ENCODE measurements at places on chromosomes 2 and 18.

DNA sequence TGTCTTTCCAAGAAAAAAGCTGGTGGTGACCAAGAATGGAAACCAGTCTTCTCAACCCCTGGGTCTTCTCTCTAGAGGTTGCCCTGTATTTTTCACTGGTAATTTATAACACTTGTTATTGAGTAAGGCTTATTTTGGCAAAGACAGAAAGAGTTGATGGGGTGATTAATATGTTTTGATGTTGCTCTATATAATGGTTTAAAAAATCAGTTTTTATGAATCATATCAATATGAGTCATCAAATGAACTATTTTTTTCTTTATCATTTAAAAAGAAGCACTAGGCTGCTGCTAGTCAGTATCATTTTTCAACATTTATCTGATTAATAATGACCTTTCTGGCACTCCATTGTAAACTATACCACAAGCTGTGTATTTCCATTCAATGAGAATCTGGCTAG, 1142.2 kb downstream of the LRP1B start:
- no peak for DNase-seq

DNA sequence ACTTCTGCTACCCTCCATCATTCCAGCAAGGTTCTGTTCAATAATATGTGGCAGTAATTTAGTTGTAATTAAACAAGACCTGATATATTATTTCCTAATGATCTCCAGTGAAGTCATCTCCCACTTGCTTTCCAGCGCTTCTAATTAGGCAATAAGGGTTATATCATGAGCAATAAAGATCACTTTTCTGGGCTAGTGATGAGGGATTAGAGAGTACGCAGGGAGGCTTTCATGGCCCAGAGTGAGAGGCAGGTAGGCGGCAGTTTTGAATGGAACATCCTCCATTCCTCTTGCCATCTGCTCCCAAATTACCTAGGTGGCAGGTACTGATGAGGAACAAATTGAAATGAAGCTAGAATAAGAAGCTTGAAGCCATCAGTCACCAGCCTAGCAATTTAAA, 358.1 kb upstream of the SYT4 start:
- DNase-seq: no peak

DNA sequence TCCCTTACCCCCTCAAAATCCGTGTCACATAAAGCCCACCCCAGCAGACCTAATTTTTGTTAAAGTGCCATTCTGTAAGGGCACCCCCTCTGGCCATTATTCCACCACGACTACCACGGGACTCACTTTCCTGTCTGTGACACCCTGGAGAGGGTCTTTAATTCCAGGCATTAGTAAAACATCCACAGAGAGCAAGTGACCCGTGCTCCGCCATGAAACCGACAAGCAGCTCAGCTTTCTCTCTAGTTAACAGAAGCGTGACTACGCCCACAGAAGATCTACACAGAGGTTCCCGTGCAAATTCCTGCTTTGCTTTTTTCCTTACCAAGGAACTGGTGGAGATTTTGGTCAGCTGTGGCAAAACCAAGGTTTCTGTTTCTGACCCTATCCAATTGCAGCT, 4.4 kb downstream of the SIGLEC15 start:
- no peak for DNase-seq

DNA sequence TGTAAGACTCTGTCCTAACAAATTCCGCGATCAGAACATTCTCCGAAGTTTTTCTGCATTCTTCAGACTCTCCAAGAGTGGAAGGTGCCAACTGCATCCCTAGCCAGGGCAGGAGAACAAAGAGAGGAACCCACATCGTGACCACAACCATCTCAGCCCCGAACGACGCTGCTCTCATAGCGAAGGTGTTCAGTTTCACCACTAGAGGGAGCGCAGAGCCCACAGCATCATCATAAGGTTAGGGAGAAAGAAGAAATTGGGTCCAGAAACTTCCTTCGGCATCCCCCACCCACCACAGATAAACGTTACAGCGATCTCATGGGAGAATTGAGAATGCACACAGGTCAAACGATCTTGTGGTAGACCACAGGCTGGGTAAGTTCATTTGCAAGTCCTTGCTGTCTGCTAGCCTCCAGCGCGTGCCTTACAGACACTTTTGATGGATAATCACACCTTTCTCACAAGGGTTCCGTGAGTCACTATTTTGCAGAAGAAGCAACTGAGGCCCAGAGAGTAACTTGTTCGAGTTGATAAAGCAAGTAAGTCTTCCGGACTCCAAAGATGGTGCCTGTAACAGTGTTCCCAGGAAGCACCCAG, 53.7 kb upstream of the ARL4C start:
- DNase-seq: peak; percentile 40

DNA sequence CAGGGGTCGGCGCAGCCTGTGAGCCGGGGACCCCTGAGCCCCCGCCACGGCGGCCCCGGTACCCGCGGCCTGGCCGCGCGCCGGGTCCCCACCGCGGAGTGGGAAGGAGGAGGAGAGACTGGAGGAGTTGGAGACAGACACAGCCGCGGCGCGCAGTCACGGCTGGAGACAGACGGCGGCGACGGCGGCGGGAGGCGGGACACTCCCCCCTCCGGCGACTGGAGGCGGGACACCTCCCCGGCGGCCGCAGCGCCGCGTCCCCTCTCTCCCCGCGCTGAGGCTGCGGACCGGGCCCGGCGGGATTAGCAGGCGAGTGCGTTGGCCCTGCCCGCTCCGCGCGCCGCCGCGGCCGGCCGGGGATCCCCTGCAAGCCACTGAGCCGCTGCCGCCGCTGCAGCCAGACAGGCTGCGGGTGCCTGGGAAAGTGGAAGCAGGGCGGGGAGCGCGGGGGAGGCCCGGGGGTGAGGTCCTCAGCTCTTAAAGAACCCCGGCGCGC, 1.0 kb upstream of the LDLRAD4 start:
- no peak for DNase-seq

DNA sequence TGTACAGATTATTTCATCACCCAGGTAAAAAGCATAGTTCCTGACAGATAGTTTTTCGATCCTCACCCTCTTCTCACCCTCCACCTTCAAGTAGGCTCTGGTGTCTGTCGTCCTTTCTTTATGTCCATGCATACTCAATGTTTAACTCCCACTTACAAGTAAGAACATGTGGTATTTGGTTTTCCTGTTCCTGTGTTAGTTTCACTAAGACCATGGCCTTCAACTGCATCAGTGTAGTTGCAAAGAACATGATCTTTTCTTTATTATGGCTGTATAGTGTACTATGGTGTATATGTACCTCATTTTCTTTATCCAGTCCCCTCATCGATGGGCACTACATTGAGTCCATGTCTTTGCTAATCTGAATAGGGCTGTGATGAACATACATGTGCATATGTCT, 184.2 kb downstream of the KCNJ3 start:
- DNase-seq: no peak

DNA sequence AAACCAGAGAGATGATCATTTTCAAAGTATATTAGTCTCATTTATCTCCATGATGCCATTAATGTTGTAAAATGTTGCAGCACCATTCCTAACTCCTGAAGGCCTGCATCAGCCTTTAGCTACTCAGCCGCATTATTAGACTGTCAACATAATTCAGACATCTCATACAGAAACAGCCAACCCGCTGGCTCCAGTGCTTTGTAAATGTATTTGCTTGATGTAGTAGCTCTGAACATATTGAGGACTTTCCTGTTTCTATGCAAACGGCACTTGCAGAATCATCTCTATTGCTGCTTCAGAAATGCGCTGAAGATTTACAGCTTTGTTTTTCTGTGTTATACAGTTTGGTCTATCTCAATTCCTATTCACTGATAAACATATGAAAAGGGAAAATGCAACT, 372.2 kb downstream of the DSEL start:
- DNase-seq: no peak

GRCh38 chr2:171410101-171410500, 23.7 kb downstream of the METTL8 start:
- no peak for DNase-seq

DNA sequence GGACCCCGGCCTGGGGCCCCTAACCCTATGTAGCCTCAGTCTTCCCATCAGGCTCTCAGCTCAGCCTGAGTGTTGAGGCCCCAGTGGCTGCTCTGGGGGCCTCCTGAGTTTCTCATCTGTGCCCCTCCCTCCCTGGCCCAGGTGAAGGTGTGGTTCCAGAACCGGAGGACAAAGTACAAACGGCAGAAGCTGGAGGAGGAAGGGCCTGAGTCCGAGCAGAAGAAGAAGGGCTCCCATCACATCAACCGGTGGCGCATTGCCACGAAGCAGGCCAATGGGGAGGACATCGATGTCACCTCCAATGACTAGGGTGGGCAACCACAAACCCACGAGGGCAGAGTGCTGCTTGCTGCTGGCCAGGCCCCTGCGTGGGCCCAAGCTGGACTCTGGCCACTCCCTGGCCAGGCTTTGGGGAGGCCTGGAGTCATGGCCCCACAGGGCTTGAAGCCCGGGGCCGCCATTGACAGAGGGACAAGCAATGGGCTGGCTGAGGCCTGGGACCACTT, 16.4 kb downstream of the EMX1 start:
- DNase-seq: no peak

- DNase-seq: no peak
These were observed 51.5 kb downstream of the USP37 start for GRCh38 chr2:218516614-218517013.

DNA sequence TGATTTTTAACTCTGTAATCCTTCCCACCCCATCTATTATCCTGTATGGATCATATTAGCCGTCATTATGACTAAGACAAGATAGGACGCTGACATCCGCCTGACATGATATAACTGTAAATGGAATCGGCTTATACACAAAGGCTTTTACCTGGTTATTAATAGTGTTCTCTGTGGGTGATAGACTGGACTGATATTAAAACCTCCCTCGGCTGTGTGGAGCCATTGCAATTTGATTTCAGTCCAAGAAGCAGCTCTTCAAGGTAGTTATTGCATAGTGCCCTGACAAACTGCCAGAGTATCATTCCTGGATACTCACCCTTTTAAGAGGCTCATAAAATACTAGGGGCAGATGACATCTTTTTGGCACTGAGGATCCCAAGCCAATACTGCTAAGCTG, 226.1 kb upstream of the HNRNPA3 start:
- DNase-seq: no peak

GRCh38 chr2:75361486-75361885, 162.2 kb upstream of the TACR1 start:
- DNase-seq: no peak

DNA sequence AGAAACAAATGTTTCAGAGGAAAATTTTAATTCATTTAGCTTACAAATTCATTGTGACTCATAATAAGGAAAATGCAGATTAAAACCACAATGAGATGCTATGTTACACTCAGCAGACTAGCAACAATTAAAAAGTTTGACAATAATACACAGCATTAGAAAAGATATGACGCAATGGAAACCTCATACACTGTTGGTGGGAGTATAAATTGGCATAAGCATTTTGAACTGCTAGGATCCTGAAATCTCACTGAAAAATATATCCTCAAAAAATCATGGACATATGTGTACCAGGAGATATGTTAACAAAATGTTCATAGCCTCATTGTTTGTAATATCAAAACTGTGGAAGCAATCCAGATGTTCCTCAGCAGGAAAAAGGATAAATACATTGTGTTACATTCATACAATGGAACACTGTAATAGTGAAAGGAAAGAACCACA, 13.7 kb downstream of the CALCRL start:
- no peak for DNase-seq

DNA sequence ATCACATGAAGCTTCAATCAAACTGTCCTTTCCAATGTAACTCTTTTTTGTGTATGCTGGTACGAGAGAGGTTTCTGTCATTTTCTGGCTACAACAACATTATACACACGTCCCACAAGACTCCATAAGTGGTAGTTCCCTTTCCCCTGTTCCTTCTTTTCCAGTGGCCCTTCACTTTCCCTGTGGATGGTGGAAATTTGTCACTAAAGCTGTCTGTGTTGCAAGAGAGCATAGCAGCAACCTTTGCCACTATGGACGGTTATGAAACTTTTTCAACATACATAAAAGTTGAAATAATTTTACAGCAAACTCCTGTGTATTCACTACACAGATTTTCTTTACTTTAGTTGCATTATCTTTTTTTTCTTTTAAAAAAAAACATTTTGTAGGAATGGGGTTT, 18.7 kb downstream of the DBI start:
- no peak for DNase-seq

DNA sequence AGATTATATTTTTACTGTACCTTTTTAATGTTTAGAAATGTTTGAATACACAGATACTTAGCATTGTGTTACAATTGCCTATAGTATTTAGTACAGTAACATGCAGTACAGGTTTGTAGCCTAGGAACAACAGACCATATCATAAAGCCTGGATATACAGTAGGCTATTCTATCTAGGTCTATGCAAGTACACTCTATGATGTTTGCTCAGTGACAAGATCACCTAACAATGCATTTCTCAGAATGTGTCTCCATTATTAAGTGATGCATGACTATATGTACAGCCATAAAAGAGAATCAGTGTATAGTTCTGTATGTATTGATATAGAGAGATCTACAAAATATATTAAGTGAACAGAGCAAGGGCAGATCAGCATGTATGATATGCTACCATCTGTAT, 616.4 kb downstream of the XIRP2 start:
- DNase-seq: no peak

GRCh38 chr2:130814931-130815680, 21.6 kb upstream of the ARHGEF4 start:
- DNase-seq: no peak

DNA sequence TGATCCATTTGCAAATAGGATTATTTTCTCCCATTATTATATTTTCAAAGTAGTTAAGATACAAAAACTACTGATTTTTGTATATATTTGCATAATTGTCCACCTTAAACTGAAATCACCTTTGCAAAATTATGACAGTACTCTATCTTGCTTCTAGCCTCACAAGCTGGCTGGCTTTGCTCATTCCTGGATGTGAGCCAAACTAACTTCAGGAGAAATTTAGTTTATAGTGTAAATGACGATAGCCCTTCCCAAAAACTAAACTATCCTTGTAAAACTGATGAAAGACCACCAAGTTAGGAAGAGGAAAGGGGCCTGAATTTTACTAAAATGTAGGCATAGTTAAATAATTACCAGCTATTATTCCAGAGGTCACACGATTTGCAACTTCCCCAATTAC, 87.3 kb downstream of the ADD2 start:
- no peak for DNase-seq

DNA sequence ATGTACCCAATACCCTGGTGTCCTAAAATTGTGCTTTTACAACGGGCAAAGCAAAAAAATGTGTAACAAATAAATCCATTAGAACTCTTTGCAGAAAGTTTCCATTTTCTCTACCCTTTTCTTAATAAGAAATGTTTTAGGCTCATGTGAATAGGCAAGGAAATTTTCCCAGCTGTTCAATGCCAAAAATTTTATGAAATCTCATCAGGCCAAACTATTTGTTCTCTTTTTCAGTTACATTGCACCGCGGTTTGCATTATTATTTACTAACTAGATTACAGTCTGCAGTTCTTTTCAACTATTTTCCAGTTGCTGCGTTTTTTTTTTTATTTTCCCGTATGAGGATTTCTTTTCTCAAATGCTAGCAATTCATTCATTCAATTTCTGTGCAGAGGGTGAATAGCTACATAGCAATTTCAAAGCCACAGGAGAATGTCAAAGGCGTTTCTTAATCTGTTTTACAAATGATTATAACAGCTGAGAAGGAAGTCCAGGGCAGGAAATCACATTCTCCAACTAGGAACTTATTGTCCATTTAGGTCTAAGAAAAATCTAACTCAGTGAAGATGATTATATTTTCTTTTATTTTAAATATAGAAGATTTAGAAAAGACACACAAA, 367.5 kb upstream of the MMADHC start:
- DNase-seq: no peak
